Activated naive CD8-positive, alpha-beta T cell treated with anti-CD3 and anti-CD28 coated beads for 36 hours (primary cell): ENCODE measurements at places on chromosomes 11 and 22.

DNA sequence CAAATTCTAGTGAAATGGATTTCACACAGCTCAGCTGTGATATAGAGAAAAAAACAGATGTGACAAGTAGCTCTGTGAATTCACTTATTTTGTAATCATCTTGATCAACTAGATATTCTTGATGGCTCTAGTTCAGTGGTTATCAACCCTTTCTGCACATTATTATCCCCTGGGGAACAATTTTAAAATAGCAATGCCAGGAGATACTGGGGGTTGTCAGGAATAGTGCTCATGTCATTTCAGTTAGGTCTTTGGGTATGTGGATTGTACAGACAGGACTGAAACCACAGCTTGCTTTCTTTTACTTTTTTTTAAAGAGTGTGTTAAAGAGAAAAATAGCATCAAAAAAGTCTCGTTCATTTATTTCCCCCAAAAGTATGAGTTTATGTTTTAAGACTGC lies 269.0 kb upstream of the PDGFD start:
- H3K4me1 ChIP-seq = no peaks in the 10 kb centered on the region
- H3K27ac ChIP-seq = no peak overlapping the region
- H3K27me3 ChIP-seq = peaks cover 10% of the 10 kb centered on the region
- no peak for DNase-seq

DNA sequence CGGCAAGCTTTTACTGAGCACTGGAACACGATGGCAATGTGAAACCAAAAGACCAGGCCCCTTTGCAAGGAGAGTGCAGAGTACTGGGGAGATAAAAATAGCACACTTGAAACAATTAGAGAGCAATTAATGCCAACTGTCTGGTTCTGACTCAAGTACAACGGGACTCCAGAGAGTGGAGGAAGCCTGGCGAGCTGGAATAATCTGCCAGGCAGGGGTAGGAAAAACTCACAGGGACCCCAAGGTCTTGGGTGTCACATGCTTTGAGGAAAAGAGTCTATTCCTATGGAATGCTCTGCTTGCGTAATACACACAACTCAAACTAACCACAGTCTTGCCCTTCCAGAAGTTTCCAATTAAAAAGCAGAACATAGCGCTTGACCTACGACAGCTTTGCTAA lies 113.0 kb upstream of the CLMP start:
- H3K27me3 ChIP-seq = peaks cover 31% of the 10 kb centered on the region
- no peak for DNase-seq
- H3K4me1 ChIP-seq = peaks cover 17% of the 10 kb centered on the region
- H3K4me3 ChIP-seq = no peak overlapping the region
- no peak overlapping the region for H3K27ac ChIP-seq

DNA sequence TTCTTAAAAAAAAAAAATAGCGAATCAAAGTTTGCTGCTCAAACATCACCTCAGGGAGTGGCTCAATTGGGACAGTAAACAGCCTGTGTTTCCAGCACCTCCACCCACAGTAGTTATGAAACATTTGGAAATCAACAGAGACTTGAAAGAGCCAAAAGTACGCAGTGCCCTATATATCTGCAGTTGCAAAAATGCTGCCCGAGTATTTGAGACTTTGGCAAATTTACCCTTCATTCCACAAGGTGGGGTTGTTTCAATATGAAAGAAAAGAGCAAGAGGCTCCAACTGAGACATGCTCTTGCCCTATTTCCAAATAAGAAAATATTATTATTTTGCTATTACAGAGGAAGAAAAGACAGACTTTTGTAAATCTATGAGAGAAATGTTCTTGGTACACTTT lies 851.1 kb upstream of the RAG2 start:
- H3K36me3 ChIP-seq = no peaks in the 10 kb centered on the region
- DNase-seq = no peak
- no peaks in the 10 kb centered on the region for H3K4me1 ChIP-seq
- H3K27ac ChIP-seq = no peak overlapping the region
- H3K4me3 ChIP-seq = no peak overlapping the region

- peak; percentile 74 for DNase-seq
- peaks cover 3% of the 10 kb centered on the region for H3K27me3 ChIP-seq
- H3K4me1 ChIP-seq = peaks cover 90% of the 10 kb centered on the region
- peak overlapping the region; percentile 95 for H3K27ac ChIP-seq
- H3K36me3 ChIP-seq = peaks cover 57% of the 10 kb centered on the region
Observed at GRCh38 chr11:62555464-62556107, 9.0 kb upstream of the AHNAK start.

DNA sequence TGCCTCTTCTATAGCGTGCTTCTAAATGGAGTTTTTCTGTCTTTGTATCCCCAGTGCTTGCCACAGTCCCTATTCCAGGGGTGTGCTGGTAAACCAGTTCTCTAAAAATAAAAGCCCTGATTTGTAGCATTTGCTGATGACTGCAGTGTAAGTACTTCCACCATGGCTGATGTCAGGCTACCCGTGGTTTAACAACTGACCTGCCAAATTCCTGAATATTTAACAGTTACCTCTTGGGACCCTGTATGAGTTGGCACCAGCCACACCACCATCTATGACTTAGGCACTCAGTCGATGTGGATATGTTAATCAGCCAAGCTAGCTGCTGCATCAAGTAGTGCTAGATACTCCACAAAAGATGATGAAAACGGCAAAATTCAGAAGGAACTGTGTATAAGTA lies 94.0 kb upstream of the MTNR1B start:
- no peak overlapping the region for H3K27ac ChIP-seq
- peaks cover 4% of the 10 kb centered on the region for H3K27me3 ChIP-seq
- DNase-seq = no peak
- H3K4me3 ChIP-seq = no peak overlapping the region
- no peaks in the 10 kb centered on the region for H3K4me1 ChIP-seq
- H3K36me3 ChIP-seq = no peaks in the 10 kb centered on the region

- no peaks in the 10 kb centered on the region for H3K36me3 ChIP-seq
- H3K27me3 ChIP-seq = peaks cover 22% of the 10 kb centered on the region
- no peak overlapping the region for H3K27ac ChIP-seq
- no peak for DNase-seq
Observed at GRCh38 chr11:120974466-120974865, 49.4 kb upstream of the TBCEL start.

- peak overlapping the region; percentile 96 for H3K27ac ChIP-seq
- H3K36me3 ChIP-seq = peaks cover 9% of the 10 kb centered on the region
Observed at GRCh38 chr22:39090426-39091064, 6.5 kb upstream of the APOBEC3H start.

DNA sequence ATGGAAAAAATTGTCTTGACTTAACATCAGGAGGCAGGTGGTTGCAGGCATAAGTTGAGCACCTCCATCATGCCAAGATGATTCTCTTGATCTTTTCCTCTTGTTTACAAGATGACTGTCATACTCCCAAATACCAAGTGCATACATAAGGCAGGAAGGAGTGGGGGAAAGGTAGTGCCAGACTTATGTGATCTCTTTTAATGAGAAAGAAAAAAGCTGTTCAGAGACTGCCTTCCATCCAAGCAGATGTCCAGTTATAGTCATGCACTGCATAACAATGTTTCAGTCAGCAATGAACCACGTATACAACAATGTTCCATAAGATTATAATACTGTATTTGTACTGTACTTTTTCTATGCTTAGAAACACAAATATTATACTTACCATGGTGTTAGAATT lies 135.7 kb downstream of the EHF start:
- H3K4me1 ChIP-seq = no peaks in the 10 kb centered on the region
- H3K27me3 ChIP-seq = peaks cover 17% of the 10 kb centered on the region
- no peak overlapping the region for H3K27ac ChIP-seq
- DNase-seq = no peak
- no peak overlapping the region for H3K4me3 ChIP-seq
- no peaks in the 10 kb centered on the region for H3K36me3 ChIP-seq

DNA sequence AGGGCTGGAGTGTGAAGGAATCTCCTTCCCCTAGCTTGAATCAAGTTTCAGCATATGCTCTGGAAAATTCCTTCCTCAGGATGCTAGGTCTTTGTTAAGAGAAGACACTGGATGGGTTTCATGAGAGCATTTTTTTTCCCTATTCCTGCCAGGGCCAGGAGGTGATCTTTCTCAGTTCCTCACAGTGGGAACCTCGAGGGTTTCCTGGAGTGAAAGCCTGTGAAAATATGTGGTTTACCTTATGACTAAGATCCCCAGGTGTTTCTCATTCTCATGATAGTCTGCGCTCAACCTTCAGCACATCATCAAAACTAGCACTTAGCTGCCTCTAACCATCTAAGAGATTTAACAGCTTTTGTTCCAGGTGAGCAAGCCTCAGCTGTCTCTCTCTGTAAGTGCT lies 985.3 kb upstream of the FAT3 start:
- H3K27ac ChIP-seq = no peak overlapping the region
- no peak for DNase-seq
- H3K4me1 ChIP-seq = no peaks in the 10 kb centered on the region
- H3K4me3 ChIP-seq = no peak overlapping the region
- no peaks in the 10 kb centered on the region for H3K36me3 ChIP-seq
- no peaks in the 10 kb centered on the region for H3K27me3 ChIP-seq

DNA sequence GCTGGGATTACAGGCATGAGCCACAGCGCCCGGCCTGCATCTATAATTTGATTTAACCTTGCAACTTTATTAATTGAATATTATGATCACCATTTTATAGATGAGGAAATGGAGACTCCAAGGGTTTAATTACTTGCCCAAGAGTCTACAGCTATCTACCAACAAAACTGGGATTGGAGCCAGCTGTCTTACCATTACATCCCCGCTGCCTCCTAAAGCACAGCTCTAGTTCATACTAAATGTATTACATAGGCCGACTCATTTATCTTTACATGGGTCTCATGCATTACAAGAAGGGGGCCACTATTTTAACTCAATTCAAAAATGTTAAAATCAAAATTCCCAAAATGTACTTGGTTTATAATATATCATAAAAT lies 14.1 kb upstream of the TMA7B start:
- H3K27ac ChIP-seq = peak overlapping the region; percentile 95
- H3K4me1 ChIP-seq = peaks cover 100% of the 10 kb centered on the region
- H3K4me3 ChIP-seq = no peak overlapping the region
- H3K36me3 ChIP-seq = peaks cover 56% of the 10 kb centered on the region
- no peak for DNase-seq
- no peaks in the 10 kb centered on the region for H3K27me3 ChIP-seq

- no peak overlapping the region for H3K27ac ChIP-seq
- H3K4me3 ChIP-seq = no peak overlapping the region
- no peaks in the 10 kb centered on the region for H3K27me3 ChIP-seq
Observed at GRCh38 chr22:19514831-19515565, 9.2 kb downstream of the CLDN5 start.

GRCh38 chr11:134740590-134741261 lies 328.7 kb upstream of the B3GAT1 start:
- H3K27me3 ChIP-seq = peaks cover 11% of the 10 kb centered on the region
- peaks cover 5% of the 10 kb centered on the region for H3K4me1 ChIP-seq
- no peak overlapping the region for H3K4me3 ChIP-seq
- H3K27ac ChIP-seq = no peak overlapping the region
- peaks cover 1% of the 10 kb centered on the region for H3K36me3 ChIP-seq
- no peak for DNase-seq

GRCh38 chr11:112514011-112514740 lies 253.5 kb upstream of the PLET1 start:
- H3K4me3 ChIP-seq = no peak overlapping the region
- H3K36me3 ChIP-seq = no peaks in the 10 kb centered on the region
- DNase-seq = no peak
- peaks cover 2% of the 10 kb centered on the region for H3K4me1 ChIP-seq

DNA sequence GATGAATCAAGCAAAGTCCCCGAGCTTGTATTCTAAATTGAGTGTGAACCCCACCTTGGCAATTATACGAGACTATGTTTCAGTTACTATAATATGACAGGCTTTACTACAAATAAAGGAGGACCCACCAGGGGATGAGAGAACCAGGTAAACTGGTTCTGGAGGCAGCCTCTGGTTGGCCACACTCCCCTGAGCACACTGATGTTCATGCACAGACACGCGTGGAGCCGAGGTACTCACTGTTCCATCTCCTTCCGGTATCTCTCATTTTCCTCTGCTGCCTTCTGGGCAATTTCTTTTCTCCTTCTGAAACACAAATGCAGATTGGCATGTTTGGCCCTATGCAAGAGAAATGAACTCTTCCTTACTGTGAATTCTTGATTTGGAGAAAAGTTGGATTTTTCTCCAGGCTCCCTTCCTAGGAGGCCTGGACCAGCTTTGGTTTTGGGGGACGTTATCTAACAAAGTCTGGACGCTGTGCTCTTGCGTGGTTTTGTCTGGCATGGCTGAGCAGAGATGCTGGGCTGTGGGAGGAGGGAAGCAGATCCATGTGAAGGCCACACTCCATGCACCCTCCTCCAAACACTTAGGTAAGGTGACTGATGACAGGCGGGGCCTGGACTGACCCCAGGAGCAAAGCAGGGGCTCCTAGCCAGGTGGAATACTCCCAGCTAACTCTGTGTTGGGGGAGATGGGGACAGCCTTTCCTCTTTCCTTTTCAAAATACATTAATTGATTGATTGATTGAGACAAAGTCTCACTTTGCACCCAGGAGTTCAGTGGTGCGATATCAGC lies 22.9 kb downstream of the USH1C start:
- no peak for DNase-seq
- no peaks in the 10 kb centered on the region for H3K4me1 ChIP-seq
- peaks cover 3% of the 10 kb centered on the region for H3K27me3 ChIP-seq
- H3K4me3 ChIP-seq = no peak overlapping the region
- H3K27ac ChIP-seq = no peak overlapping the region

DNA sequence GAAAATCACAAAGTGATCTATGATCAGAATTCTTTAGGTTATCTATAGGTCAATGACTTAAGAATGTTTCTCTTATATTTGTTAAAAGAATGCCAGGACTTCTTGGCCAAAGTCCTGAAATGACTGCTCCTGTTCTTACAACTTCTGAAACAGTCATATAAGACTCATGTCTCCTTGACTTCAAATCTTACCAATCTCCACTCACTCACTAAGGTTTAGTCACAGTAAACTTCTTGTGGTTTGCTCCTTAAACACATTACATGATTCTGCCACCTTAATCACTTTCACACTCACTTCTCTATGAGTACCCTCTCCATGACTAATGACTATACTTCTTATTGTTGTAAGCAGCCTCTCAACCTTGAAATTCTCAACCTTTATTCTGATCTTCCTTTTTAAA lies 648.7 kb upstream of the CCDC179 start:
- H3K36me3 ChIP-seq = no peaks in the 10 kb centered on the region
- no peak for DNase-seq
- H3K4me3 ChIP-seq = no peak overlapping the region

DNA sequence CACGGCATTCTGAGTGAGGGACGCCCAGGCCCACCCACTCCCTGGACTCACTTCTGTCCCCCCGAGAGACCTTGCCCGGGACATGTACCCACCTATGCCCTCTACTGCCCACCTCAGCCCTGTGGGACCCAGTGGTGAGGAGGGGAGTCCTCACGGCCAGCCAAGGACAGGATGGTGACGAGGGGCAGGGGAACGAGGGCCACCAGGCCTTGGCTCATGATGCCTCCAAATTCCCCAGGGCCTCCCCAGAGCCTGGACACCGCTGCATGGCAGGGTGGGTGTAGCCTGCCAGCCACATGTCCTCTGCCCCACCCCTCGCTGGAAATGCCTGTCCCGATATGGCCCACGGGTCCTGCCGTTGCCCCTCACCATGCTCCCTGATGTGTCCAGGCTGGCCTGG lies 26.1 kb downstream of the TSPAN4 start:
- DNase-seq = no peak
- H3K27ac ChIP-seq = peak overlapping the region; percentile 54
- no peak overlapping the region for H3K4me3 ChIP-seq
- H3K27me3 ChIP-seq = no peaks in the 10 kb centered on the region
- H3K4me1 ChIP-seq = no peaks in the 10 kb centered on the region
- no peaks in the 10 kb centered on the region for H3K36me3 ChIP-seq

- H3K27ac ChIP-seq = no peak overlapping the region
- no peak overlapping the region for H3K4me3 ChIP-seq
Observed at GRCh38 chr11:79538775-79539174, 97.9 kb upstream of the TENM4 start.
